ENCODE measurements at places on chromosomes 12 and 14.

- no peak for DNase-seq
These were observed 51.7 kb downstream of the ATP23 start for GRCh38 chr12:57993030-57993429.

DNA sequence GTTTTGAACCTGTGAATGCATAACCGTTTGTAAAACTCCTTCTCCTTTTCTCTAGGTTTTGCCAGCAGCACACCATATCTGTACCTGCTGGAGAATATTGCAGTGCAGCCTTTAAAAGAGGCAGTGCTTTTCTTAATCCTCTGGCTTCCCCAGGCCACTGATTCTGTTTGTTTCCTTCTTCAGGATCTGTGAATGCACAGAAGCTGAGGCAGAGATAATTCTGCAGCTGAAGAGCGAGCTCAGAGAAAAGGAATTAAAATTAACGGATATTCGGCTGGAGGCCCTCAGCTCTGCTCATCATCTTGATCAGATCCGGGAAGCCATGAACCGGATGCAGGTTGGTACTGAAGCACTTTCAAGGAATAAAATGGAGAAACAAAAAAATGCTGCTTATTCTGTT is 348.7 kb downstream of the NAV3 start:
- no peak for DNase-seq

DNA sequence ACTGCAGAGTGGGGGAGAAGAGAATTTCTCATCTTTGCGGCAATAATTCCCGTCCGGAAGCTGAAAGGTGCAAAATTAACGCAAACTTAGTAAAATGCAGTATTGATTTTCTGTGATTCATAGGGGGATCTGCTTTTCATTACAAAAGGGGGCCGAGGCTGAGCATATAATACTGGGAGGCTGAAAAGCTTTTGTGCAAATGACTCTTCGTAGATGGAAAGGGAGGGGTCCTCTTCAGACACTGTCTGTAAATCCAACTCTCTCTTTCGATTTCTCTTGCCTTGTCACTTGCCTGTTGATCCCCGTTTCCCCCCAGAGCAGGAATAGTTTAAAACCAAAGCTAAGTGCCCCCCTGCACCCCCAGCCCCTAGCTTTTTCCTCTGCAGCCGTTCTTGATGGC is 258.2 kb downstream of the VRK1 start:
- DNase-seq = no peak

GRCh38 chr14:88005978-88006851 is 1.3 kb downstream of the GPR65 start:
- peak; percentile 76 for DNase-seq

- DNase-seq = peak; percentile 31
These were observed 5.9 kb upstream of the RERG start for GRCh38 chr12:15227004-15227679.

DNA sequence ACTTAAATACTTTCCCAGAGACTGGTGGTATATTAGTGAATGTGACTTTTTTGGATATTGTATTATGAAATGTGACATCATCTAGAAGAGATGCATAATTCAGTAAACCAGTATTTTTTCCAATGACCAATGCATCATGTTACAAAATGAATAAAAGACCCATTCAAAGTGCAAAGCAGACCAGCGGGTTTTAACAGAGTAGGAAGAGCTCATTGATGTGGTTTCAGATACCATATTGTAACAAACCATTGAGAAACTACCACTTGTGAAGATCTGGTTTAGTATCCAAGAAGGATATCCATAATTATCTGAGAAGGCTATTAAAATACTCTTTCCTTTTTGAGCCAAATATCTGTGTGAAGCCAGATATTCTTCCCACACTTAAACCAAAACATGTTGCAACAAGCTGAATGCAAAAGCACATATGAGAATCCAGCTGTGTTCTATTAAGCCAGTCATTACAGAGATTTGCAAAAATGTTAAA is 47.7 kb downstream of the MVK start:
- no peak for DNase-seq

DNA sequence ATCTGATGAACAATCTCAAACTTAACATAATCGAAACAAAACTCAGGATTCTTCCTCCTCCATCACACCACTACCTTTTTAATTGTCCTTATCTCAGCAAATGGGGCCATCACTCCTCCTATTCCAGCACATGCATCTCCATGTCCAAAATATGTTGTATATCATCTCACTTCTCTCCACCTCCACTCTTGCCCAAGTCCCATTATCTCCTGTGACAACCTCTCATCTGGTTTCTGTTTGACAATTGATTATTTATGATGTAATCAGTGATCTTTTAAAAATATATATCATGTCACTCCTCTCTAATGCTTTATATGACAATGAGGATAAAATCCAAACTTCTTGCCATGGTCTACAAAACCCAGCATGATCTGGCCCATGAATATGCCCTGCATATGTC is 200.8 kb upstream of the HMGA2 start:
- no peak for DNase-seq

GRCh38 chr12:108526482-108527165 is 11.5 kb downstream of the FICD start:
- DNase-seq = no peak

GRCh38 chr12:88522961-88523360 is 57.3 kb downstream of the KITLG start:
- no peak for DNase-seq

- no peak for DNase-seq
These were observed 24.7 kb upstream of the PWP1 start for GRCh38 chr12:107660861-107661415.

DNA sequence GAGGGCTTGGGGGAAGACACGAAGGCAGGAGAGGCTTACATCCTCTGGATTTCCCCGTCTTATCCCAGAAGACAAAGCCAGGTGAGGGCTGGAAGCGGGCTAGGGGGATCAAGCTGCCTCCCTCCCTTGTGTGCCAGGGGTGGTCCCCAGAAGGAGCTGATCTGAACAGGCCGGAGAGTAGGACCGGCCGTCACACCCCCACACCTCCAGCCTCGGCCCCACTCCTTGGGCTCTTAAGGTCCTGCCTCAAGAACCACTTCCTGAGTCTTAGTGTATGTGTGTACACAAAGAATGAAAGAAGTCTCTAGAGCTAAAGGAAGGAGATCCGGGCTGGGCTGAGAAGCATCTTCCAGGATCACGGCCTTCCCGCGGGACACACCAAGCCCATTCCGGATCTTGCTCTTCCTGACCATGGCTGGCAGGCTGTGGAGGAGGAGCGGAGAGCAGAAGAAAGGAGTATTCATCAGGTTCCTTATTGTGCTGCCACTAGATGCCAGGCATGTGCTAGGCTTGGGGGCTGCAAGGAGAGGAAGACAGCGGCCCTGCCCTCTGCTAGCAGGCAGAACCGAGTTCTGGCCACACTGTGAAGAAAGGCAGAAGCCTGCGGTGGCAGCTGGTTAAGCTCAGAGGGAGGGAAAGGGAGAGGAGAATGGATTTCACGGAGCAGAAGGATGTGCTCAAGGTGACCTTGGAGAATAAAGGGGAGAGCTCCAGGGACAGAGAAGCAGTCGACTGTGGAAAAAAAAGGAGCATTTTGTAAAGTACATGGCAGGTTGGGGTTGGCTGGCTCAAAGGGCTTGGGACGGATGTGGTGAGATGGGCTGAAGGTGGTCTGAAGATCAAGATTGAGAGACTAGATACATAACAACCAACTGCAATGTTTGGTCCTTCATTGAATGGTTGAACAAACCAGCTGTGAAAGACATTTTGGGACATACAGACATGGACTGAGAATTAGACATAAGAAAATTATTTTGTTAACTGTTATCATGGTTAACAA is 1.3 kb upstream of the CD63 start:
- peak; percentile 37 for DNase-seq
